ENCODE measurements at places on chromosomes 2 and 18.

GRCh38 chr2:3487432-3487831 lies 31.9 kb downstream of the ADI1 start:
- no peak overlapping the region for H3K27ac ChIP-seq
- no peak overlapping the region for H3K4me3 ChIP-seq
- peaks cover 4% of the 10 kb centered on the region for H3K4me1 ChIP-seq

GRCh38 chr2:175874291-175874690 lies 127.8 kb downstream of the LNPK start:
- DNase-seq = no peak
- H3K4me3 ChIP-seq = no peak overlapping the region
- H3K36me3 ChIP-seq = no peaks in the 10 kb centered on the region
- peaks cover 2% of the 10 kb centered on the region for H3K27me3 ChIP-seq
- no peak overlapping the region for H3K27ac ChIP-seq

DNA sequence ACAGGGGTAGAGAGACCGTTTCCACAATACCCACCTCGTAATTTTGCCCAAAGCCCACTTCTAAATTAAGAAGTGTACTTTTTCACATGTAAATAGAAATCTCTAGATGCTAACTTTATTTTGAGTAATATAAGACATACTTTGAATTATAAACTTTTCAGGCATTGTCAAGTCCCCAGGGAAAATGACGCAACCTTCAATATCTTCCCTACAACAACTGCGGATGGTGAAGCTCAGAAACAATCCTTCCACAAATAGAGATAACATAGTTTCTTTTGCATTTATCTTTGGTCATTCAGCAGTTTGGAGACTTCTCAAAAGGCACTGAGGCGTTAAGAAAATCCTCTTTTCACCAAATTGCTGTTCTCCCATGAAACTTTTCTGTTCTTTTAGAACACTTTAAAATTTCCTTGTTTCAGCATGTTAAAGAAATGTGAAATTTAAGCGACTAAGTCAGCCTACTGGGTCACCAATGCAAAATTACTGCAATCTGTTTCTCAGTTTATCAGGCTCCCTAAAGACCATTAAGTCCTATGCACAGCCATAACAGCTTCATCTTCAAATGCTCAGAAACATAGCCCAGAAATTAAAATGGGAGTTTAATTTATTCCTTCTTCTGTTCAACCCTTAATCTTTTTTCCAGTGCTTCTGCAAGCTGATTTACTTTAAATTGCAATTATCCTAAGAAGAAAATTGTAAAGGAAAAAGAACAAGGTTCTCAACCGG lies 118.3 kb upstream of the DNAJC10 start:
- H3K4me3 ChIP-seq = no peak overlapping the region
- no peaks in the 10 kb centered on the region for H3K27me3 ChIP-seq
- DNase-seq = no peak

GRCh38 chr2:120189189-120189588 lies 34.0 kb downstream of the TMEM185B start:
- DNase-seq = no peak
- no peak overlapping the region for H3K4me3 ChIP-seq
- H3K27me3 ChIP-seq = no peaks in the 10 kb centered on the region
- H3K27ac ChIP-seq = no peak overlapping the region
- H3K4me1 ChIP-seq = peaks cover 9% of the 10 kb centered on the region
- H3K36me3 ChIP-seq = peaks cover 12% of the 10 kb centered on the region

- H3K27me3 ChIP-seq = peaks cover 2% of the 10 kb centered on the region
- H3K4me1 ChIP-seq = no peaks in the 10 kb centered on the region
- no peak overlapping the region for H3K4me3 ChIP-seq
- no peak for DNase-seq
- H3K36me3 ChIP-seq = no peaks in the 10 kb centered on the region
Observed at GRCh38 chr2:49621016-49621415, 466.7 kb upstream of the FSHR start.

GRCh38 chr2:133541376-133541775 lies 26.9 kb downstream of the NCKAP5 start:
- no peaks in the 10 kb centered on the region for H3K36me3 ChIP-seq
- DNase-seq = no peak
- no peaks in the 10 kb centered on the region for H3K27me3 ChIP-seq

DNA sequence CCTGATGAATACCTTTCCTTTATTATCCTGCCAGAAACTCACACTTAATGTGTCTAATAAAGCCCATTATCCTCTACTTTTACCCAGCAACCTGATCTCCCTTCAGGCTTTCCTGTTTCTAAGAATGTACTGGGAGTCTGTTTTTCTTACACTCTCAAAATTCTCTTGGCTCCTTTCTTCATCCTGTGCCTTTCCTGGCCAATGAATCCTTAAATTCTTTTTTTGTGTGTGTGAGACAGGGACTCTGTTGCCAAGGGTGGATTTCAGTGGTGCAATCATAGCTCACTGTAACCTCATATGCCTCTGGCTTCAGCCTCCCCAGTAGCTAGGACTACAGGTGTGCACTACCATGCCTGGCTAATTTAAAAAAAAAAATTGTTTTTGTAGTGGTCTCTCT lies 72.7 kb downstream of the MAP2 start:
- H3K27me3 ChIP-seq = no peaks in the 10 kb centered on the region
- DNase-seq = no peak
- H3K4me3 ChIP-seq = no peak overlapping the region
- peak overlapping the region; percentile 87 for H3K27ac ChIP-seq
- peaks cover 34% of the 10 kb centered on the region for H3K4me1 ChIP-seq

DNA sequence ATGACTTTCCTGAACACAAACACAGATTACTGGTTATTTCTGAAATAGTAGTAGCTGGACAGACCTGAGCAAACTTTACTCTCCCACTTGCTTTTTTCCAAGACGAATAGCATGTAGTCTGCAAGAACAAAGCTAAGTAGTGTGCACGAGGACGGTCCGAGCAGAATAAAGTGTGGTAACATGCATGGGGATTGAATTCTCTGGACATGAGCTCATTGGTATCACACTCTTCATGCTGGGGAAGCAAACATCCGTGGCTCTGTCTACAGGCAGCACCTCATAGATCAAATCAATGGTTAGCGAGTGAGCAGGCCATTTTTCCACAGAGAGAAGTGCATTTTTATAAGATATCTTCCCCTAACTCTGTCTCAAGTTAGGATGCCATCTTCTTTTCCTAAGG lies 164.8 kb upstream of the STK17B start:
- H3K27me3 ChIP-seq = no peaks in the 10 kb centered on the region
- peaks cover 46% of the 10 kb centered on the region for H3K4me1 ChIP-seq
- no peak overlapping the region for H3K27ac ChIP-seq
- no peak for DNase-seq
- H3K36me3 ChIP-seq = peaks cover 1% of the 10 kb centered on the region

GRCh38 chr18:79540904-79541282 lies 138.7 kb upstream of the CTDP1 start:
- no peak overlapping the region for H3K4me3 ChIP-seq
- H3K27ac ChIP-seq = no peak overlapping the region
- peak; percentile 71 for DNase-seq
- H3K27me3 ChIP-seq = peaks cover 25% of the 10 kb centered on the region

DNA sequence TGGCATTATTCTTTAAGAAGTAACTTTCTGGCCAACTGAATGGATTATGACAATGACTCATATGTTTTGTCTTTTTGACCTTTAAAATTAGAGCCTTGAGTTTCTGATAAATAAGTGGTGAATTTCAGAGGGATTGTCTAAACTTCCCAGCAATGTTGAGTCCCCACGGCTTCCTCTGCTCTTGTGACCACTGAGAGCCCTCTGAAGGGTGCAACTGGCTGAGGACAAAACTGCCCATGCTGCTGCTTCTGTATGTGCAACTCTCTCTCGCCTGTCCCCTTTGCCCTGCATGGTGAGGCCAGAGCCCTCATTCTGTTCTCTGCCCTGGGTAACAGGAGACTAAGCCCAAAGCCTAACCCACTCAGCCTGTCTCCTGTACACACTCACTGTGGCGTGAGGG lies 52.7 kb upstream of the SLC14A1 start:
- H3K27me3 ChIP-seq = peaks cover 3% of the 10 kb centered on the region
- no peak for DNase-seq
- H3K4me3 ChIP-seq = no peak overlapping the region
- no peaks in the 10 kb centered on the region for H3K36me3 ChIP-seq
- H3K27ac ChIP-seq = no peak overlapping the region

DNA sequence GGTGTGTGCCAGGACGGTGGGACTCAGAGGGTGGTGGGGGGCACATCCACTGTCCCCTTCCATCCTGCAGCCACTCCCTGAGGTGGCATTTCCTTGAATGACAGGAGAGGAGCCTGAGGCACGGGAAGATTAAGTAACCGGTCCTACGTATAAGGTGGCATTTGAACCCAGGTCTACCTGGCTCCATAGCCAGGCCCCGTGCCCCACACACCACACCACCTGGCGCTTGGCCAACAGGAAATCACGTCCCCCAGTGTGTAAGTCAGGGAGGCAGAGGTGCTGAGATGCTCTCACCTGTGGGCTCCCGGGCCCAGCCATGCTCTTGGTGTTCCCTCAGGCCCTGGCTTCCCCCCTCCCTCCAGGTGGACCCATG lies 53.7 kb downstream of the HPCAL1 start:
- DNase-seq = peak; percentile 74
- H3K4me3 ChIP-seq = no peak overlapping the region
- no peaks in the 10 kb centered on the region for H3K27me3 ChIP-seq
- H3K36me3 ChIP-seq = no peaks in the 10 kb centered on the region

GRCh38 chr2:169525434-169525833 lies 15.9 kb downstream of the KLHL41 start:
- H3K36me3 ChIP-seq = peaks cover 18% of the 10 kb centered on the region
- no peak overlapping the region for H3K4me3 ChIP-seq
- H3K27ac ChIP-seq = no peak overlapping the region
- no peaks in the 10 kb centered on the region for H3K4me1 ChIP-seq
- H3K27me3 ChIP-seq = no peaks in the 10 kb centered on the region

- H3K4me1 ChIP-seq = peaks cover 87% of the 10 kb centered on the region
- no peaks in the 10 kb centered on the region for H3K27me3 ChIP-seq
- peak overlapping the region; percentile 85 for H3K27ac ChIP-seq
- H3K4me3 ChIP-seq = no peak overlapping the region
Observed at GRCh38 chr18:48847807-48848486, 102.8 kb downstream of the SMAD7 start.

DNA sequence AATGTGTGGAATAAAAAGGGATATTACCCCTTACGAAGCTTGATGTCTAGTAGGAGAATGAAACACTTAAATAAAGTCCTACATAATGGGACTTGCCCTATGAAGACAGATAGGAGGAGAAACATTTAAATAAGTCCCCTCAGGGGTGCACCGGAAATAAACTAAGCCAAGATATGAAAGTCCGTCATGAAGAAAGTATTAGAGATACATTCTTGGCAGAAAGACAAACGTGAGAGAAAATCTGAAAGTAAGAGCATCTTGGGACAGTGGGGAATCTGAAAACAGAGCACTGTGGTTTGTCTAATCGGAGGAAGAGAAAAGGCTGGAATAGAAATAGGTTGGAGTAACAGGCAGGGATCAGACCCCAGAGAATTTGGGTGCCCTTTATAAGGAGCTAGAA lies 516.9 kb upstream of the DSEL start:
- no peak overlapping the region for H3K27ac ChIP-seq
- peaks cover 22% of the 10 kb centered on the region for H3K4me1 ChIP-seq
- no peaks in the 10 kb centered on the region for H3K36me3 ChIP-seq
- DNase-seq = no peak
- no peaks in the 10 kb centered on the region for H3K27me3 ChIP-seq
- no peak overlapping the region for H3K4me3 ChIP-seq

GRCh38 chr2:29047083-29047845 lies 27.1 kb downstream of the PCARE start:
- H3K4me3 ChIP-seq = no peak overlapping the region
- H3K4me1 ChIP-seq = peaks cover 8% of the 10 kb centered on the region
- DNase-seq = no peak
- H3K27me3 ChIP-seq = peaks cover 14% of the 10 kb centered on the region

DNA sequence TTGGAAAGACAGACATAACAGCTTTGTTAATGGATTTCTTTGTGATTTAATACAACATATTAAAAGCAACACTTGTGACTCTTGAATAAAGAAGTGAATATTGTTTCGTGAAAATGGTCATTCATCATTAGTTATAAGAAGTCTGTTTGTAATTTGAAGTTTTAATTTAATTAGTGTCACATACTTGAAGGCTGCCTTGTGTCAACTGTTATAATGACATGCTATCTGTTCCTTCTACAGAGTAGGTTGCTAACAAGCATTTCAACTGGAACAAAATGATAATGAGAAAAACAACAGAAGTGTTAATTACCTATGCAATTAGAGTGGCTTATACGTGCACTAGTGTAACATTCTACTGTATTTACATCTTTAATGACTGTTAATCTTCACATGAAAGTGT lies 624.7 kb downstream of the LRP1B start:
- H3K27me3 ChIP-seq = no peaks in the 10 kb centered on the region
- H3K27ac ChIP-seq = no peak overlapping the region
- peaks cover 11% of the 10 kb centered on the region for H3K4me1 ChIP-seq
- H3K36me3 ChIP-seq = no peaks in the 10 kb centered on the region
- H3K4me3 ChIP-seq = no peak overlapping the region
- no peak for DNase-seq

GRCh38 chr18:7740821-7741220 lies 173.7 kb downstream of the PTPRM start:
- no peak overlapping the region for H3K4me3 ChIP-seq
- H3K4me1 ChIP-seq = peaks cover 46% of the 10 kb centered on the region
- H3K36me3 ChIP-seq = peaks cover 6% of the 10 kb centered on the region

GRCh38 chr2:234146087-234146826 lies 95.8 kb downstream of the SPP2 start:
- H3K27ac ChIP-seq = peak overlapping the region; percentile 78
- no peak for DNase-seq
- H3K4me3 ChIP-seq = no peak overlapping the region
- peaks cover 17% of the 10 kb centered on the region for H3K4me1 ChIP-seq
